CD4-positive, alpha-beta T cell treated with Interleukin-10 for 1 hour (primary cell): ENCODE measurements at places on chromosomes 1 and 21.

GRCh38 chr1:176576670-176577069 is 113.7 kb downstream of the PAPPA2 start:
- DNase-seq = no peak

DNA sequence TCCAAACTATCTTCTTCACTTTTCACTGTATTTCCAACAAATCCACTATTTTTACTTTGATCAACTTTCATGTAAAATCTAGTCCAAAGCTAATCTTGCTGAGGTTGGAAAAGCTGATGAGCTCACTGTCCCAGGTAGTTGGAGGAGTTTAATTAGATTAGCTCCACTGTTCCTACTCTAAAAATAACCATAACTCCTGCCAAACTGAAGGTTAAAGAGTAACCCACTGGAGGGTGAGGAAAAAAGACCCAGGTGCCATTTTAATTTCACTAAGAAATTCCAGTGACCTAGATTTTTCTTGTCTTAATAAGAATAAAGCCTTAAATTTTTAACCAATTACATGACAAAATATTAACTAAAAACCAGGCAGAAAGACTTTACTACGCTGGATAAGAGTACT is 15.3 kb downstream of the DCAF8 start:
- DNase-seq = no peak

DNA sequence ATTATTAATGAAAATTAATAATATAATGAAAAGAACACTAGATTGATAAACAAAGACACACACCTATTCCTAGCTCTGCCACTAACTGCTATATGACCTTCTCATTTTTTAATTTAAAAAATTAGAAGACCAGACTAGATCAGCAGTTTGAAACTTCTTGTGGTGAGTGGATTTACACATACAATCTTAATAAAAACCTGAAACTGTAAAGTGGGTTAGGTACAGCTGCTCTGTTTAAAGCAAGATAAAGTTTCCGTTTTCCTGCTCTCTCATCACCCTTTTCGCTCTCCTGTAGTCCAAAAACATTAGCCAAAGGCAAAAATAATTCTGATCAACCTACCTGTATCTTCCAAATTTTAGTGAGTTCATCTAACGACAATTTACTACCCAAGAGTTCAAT is 58.6 kb downstream of the USP24 start:
- no peak for DNase-seq

DNA sequence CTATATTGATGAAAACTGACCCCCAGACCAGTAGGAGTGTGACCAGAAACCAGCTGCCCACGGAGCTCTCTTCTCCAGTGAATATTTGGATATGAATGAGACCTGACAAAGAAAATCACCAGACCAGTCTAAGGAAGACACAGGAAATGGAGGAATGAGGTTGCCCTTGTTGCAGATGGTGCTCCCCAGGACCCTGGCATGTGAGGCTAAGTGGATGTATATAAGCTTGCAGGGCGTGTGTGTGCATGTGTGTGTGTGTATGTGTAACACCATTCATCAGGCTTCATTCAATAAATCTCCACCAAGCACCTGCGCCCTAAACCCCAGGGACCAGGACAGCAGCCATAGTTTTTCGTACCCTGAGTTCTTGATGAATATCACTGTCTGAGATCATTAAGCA is 14.4 kb downstream of the PHLDA3 start:
- no peak for DNase-seq

- no peak for DNase-seq
Observed at GRCh38 chr1:181863736-181864135, 197.8 kb downstream of the ZNF648 start.

GRCh38 chr1:1554926-1555915 is 14.8 kb upstream of the TMEM240 start:
- no peak for DNase-seq

- DNase-seq = peak; percentile 39
Observed at GRCh38 chr1:202811296-202812175, 782 bp downstream of the PCAT6 start.

DNA sequence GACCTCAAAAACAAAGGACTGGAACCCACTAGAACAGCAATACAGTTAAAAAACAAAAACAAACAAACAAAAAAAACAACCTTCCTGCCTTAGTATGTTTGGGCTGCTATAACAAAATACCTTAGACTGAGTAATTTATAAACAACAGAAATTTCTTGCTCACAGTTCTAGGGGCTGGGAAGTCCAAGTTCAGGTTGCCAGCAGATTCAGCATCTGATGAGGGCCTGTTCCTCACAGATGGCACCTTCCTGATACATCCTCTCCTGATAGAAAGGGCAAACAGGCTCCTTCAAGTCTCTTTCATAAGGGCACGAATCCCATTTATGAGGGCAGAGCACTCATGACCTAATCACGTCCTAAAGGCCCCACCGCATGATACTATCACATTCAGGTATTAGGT is 55.9 kb downstream of the TIAM1 start:
- no peak for DNase-seq

GRCh38 chr1:6596351-6596750 is 6.3 kb downstream of the KLHL21 start:
- no peak for DNase-seq

GRCh38 chr1:198437332-198437731 is 103.1 kb downstream of the ATP6V1G3 start:
- no peak for DNase-seq

GRCh38 chr1:202160377-202160940 is at the start of gene PTPN7:
Gene PTPN7, minus strand, starts transcription at chr1:202160602. Its CDS starts 1,200 bp downstream, at chr1:202159402.
- DNase-seq = peak; percentile 82

DNA sequence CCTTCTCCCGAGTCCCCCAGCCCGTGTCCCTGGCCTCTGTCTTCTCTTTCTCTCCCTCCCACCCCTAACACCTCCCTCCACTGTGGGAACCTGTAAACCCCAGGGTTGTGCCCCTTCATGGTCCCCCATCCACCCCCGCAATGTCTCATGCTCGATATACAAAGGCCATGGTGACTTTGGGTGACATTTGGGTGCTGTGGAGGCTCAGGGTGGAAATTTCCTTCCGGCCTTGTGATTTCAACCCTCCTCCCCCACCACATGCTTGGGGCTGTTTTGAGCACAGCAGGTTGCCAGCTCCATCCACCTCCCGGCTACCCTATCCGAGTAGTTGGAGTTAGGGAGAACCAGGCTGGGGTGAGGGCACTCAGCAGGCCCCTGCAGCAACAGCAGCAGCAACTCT is 25.7 kb upstream of the VPS13D start:
- DNase-seq = peak; percentile 36

GRCh38 chr1:155801149-155801548 is 55.9 kb downstream of the GON4L start:
- DNase-seq = no peak

DNA sequence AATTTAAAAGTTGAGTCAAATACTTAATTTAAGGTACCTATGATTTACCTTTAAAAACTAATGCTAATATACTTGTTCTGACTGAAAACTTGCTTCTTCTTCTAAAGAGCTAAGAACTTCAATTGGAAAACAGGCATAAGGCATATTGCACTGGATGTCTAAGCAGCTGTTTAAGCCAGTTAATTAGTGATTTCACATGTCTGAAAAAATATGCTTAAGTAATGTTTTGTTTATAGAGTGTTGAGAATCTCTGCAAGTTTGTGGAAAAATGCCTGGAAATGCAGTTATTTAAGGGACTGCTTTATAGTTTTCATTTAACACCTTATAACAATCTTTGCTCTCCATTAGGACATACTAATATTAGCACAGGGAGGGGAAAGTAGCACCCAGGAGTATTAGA is 28.2 kb downstream of the UBE2U start:
- DNase-seq = no peak

- no peak for DNase-seq
Observed at GRCh38 chr1:90048043-90048442, 53.1 kb downstream of the ZNF326 start.

- DNase-seq = no peak
Observed at GRCh38 chr1:37298769-37299168, 175.6 kb upstream of the ZC3H12A start.

- DNase-seq = no peak
Observed at GRCh38 chr21:27122686-27123085, 155.8 kb upstream of the ADAMTS5 start.

DNA sequence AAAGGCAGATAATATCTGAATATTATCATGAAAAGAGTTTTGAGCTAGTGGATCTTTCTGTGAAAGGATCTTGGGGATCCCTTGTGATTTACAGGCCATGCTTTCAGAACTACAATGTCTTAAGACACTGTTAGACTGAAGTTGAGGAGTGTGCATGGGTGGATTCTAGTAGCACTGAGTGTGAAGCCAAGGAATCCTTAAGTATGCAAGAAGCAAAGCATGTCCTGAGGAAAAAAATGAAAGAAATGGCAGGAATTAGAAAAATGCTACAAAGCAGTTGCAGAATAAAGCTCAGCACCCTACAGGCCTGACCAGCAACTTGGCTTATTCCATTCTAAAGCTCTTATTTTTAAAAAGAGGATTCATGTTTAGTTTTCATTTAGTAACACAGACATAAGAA is 11.9 kb downstream of the STX6 start:
- DNase-seq = no peak

DNA sequence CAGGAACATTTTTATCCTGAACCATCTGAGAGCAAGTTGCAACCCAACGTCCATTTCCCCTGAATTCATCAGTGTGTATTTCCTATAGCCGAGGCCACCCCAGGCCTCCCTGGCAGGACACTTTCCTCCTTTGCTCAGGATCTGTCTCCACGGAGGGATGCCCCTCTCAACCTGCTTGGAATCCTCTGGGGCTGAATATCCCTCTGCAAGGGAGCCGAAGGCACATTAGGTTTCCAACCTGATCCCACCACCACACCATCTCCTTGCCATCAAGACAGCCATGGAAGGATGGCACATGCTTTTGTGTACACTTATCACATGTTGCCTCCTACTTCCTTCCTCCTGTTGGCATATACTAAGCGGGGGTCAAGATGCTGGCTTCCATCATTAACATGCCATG is 74.8 kb upstream of the EDN2 start:
- DNase-seq = no peak

DNA sequence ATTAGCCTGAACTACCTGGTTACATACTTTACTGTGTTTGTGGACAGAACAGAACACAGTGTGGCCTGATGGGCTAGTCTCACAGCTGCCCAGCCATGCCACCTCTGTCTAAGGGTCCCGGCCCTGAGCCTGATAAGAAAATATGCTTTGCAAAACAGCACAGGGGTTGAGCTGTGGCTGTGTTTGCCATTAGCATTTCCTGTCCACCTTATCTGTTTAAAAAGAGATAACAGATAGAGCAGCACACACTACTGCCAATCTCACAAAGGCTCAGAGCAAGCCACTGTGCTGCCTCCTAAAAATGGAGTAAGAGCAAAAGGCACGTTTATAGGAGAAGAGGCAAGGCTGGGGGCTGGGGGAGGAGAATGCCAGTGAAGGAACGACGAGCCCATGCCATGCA is 95.0 kb downstream of the SUSD4 start:
- no peak for DNase-seq

DNA sequence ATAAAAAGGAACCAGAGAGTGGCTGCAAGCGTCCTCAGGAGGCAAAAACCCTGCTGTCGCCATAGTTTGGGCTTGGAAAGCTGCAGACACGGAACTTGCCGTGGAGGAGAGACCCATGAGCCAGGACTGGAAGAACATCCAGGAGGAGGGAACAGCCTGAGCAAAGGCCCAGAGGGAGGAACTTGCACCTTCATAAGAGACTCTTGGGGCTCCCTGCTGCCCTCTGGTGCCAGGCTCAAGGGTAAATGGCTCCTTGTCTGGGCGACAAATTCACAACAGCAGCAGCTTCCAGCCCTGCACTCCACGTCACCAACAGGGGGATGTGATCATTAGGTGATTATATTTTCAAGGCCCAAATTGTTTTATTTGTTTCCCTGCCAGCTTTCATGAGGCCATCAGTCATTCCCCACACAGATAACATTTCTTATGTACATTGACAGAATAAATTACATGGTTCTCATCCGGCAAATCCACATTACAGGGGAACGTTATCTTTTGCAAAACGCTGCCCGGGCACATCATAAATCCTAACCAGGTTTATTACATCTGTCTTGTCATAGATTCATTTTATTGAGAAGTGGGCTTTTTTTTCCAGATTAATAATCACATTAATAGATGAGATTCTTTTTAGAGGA is 143.0 kb upstream of the GRIK3 start:
- DNase-seq = no peak

- DNase-seq = peak; percentile 93
Observed at GRCh38 chr1:26744075-26744959, 43.4 kb upstream of the PIGV start.

DNA sequence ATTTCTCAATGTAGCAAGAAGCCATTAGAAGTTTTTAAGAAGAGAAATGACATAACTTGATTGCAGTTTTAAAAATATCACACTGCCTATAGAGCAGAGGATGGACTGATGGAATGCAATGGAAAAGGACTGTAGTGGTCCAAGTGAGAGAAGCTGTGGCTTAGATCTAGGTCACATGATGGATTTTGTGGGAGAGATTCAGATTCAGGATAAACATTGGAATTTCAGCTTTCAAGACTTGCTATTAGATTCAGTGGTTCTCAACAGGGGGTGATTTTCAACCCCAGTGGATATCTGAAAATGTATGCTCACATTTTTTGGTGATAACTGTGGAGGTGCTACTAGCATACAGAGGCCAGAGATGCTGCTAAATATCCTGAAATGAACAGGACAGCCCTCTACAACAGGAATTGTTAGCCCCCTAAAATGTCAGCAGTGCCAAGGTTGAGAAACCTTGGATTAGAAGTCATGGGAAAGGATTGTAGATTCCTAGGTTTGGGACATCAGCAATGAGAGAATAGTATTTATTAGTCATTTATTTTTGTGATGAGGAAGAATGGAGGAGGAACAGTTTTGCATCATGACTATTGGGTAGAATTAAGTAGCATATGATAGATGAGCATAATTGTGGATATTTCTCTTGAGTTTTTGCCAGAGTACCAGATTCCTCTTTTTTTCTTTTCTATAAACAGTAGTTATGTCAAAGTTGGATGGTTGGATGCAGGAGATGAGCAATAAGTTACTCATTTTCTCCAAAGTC is 30.1 kb upstream of the KCNK2 start:
- no peak for DNase-seq

DNA sequence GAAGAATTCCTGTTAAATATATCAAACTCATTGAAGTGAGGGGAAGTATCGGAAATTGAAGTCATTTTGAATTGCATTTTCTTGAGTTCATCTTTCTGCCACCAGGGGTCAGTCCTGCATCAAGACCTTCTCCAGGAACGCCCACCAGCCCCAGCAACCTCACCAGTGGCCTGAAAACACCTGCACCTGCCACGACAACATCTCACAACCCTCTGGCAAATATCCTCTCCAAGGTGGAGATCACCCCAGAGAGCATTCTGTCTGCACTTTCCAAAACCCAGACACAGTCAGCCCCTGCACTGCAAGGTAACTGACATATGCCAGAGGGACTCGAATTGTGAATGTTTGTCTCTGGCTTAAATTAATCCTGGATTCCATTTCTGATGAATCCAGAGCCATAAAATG is 22.8 kb upstream of the TARS2 start:
- peak; percentile 80 for DNase-seq

- no peak for DNase-seq
Observed at GRCh38 chr1:36585569-36586548, 103.1 kb upstream of the CSF3R start.

GRCh38 chr1:203440771-203441170 is 34.8 kb upstream of the PRELP start:
- DNase-seq = peak; percentile 5

GRCh38 chr1:242569867-242570266 is 45.4 kb upstream of the PLD5 start:
- no peak for DNase-seq

- no peak for DNase-seq
Observed at GRCh38 chr1:107531065-107531908, 390.4 kb downstream of the NTNG1 start.
